Activated CD8-positive, alpha-beta T cell treated with anti-CD3 and anti-CD28 coated beads, Interleukin-2, amount 10 ng/mL, durations not matched to agents 7 days and 5 days (primary cell): ENCODE measurements at places on chromosomes 13 and 19. TPM values are rescaled to one million over a fixed set of nuclear protein-coding genes. Genes with fewer than 3 reads are reported as not detected.

The OR4F17 gene
- not detected for total RNA-seq

The RASAL3 gene
- 104 TPM for total RNA-seq

GRCh38 chr13:97423300-97424045 is 10.5 kb upstream of the RAP2A start:
- DNase-seq = no peak

- no peak for DNase-seq
Measured at GRCh38 chr13:40344270-40345148, 321.9 kb downstream of the FOXO1 start.

- no peak for DNase-seq
Measured at GRCh38 chr13:108566413-108567170, 62.8 kb upstream of the MYO16 start.

GRCh38 chr13:40228990-40229389 is 437.5 kb downstream of the FOXO1 start:
- no peak for DNase-seq
